ENCODE measurements at places on chromosomes 4 and X.

- DNase-seq, result peak; percentile 52
These were observed 8.9 kb downstream of the ANXA3 start for GRCh38 chr4:78560296-78560963.

- DNase-seq, result no peak
These were observed 203.6 kb downstream of the SPRY1 start for GRCh38 chr4:123599920-123600810.

DNA sequence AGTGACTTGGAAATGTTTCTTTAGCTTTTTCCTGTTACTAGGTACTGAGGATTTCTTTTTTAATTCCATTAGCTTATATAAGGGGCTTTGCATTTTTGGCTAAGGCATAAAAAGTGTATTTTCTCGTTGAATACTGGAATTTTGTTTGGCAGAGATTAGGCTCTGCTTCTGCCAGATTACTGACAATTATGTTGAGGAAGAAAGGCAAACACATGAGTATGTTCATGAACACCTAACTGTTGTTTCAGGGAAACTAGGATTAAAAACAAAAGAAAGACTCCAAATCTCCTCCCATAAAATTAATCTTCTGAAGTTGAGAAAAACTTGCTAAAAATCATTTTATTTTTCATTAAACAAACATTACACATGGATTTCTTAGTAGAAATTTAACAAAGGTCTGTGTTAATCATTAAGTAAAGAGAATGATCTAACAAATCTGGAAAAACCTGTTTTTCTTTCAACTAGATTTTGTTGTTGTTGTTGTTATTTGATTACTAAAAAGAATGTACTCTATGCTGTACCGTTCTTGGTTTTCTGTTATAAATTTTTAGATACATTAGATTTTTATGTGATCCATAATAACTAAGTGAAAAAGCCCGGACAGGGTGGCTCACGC lies 43.3 kb upstream of the STAG2 start:
- DNase-seq, result no peak

DNA sequence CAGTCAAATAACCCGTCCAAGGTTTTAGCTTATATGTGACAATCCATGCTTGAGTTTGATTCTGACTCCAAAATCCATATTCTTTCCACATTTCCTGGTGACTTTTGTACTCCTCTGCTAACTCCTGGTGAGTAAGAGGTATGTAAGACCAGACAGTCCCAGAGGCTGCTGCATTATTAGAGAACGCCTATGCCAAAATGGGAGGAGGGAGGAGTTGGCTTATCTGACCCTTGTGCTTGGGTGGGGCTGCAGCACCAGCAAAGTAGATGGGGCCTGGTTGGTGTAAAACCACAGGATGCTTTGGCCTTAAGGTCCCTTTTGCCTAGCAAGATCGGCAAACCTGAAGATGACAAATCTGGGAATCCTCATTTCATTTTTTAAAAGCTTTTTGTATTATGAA lies 9.1 kb upstream of the RNF212 start:
- DNase-seq, result no peak

DNA sequence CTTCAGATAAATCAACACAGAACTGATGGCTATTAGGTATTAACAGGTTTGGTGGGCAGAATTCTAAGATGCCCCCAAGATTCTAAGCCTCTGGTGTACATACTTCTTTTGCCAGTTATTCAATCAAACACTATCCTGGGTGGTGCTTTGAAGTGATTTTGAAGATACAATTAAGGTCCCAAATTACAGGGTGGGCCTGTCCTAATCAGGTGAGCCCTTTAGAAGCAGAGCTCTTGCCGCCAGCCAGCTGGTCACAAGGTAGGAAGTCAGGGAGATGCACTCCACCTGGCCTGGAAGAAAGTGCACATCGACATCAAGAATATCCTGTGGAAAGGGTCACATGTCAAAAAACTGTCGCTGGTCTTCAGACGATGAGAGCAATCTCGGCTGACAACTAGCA lies 29.5 kb downstream of the ASB9 start:
- DNase-seq, result no peak

- no peak for DNase-seq
These were observed 6.9 kb downstream of the KLHL8 start for GRCh38 chr4:87213421-87214075.

GRCh38 chr4:2930135-2930757 lies 33.0 kb downstream of the NOP14 start:
- no peak for DNase-seq

DNA sequence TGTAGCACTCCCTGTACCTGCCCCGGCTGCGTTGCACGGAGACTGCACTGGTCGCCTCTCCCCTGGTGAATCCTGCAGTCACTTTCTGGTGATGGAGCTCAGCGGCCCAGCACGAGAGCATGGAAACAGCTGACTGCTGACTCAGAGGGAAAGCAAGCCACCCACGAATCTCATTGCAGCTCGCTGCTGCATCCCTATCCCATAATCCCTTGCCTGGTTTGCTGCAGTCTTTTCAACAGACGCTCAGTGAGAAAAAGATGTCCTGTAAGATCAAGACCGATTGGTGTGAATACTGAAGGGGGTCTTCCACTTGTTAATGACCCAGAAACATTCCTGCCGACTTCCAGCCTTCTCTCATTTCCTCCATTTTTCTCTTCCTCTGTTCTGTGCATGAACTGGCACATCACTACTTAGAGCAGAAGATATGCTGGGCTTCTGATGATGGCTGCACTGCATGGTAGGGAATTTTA lies 52.9 kb downstream of the TRIM2 start:
- DNase-seq, result peak; percentile 36

GRCh38 chr4:932713-933070 lies 432 bp downstream of the TMEM175 start:
- no peak for DNase-seq

- peak; percentile 4 for DNase-seq
These were observed 17.8 kb downstream of the HSD17B13 start for GRCh38 chr4:87304745-87305432.

- no peak for DNase-seq
These were observed 252.5 kb downstream of the DTHD1 start for GRCh38 chr4:36533944-36534343.

GRCh38 chr4:9691238-9692065 lies 90.0 kb upstream of the DRD5 start:
- no peak for DNase-seq
